ENCODE measurements at places on chromosomes 12 and 14.

GRCh38 chr14:39107591-39107996, 4.6 kb upstream of the SEC23A start:
- DNase-seq, result peak; percentile 0

- DNase-seq, result no peak
These were observed 903 bp upstream of the NT5DC3 start for GRCh38 chr12:103841690-103842584.

- DNase-seq, result no peak
These were observed 103.9 kb downstream of the TGFB3 start for GRCh38 chr14:75877884-75878283.

GRCh38 chr14:21748869-21749303, 75.3 kb upstream of the OR4E1 start:
- DNase-seq, result peak; percentile 28

GRCh38 chr14:96797582-96798349, 584 bp downstream of the VRK1 start:
- no peak for DNase-seq

- no peak for DNase-seq
These were observed 980.5 kb downstream of the FLRT2 start for GRCh38 chr14:86510491-86510890.

DNA sequence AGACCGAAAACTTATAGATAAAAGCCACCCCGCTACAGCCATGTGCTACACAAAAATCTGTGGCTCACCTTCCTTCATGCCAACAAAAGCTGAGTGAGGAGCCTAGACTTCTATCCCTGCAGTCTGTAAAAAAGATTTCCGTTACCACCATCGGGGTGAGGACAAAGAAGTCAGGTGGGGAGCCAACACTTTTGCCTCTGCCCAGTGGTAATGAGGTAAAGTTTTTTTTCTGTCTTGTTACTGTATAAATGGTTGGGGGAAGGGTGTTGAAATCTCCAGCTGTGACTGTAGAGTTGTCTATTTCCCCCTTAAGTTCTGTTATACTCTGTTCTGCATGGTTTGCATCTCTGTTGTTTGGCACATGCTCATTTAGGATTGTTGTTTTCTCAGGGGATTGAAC, 707.8 kb downstream of the FLRT2 start:
- no peak for DNase-seq

DNA sequence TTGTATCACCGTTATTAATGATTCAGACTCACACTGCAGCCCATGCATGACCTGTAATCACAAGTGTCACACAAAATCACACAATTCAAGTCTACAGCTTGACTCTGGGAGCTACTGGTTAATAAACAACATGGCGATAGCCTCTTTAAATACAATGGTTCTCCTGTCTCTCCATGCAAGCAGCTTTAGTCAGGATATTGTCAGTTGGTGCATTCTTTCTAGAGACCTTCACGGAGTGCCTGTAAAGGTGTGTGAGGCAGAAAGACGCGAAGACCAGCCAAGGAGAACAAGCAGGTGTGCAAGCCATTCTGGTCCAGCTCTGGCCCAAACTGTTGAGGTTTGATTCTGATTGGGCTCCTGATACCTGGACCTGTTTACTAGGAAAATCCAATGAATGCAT, 40.0 kb upstream of the FOXN3 start:
- no peak for DNase-seq

- no peak for DNase-seq
These were observed 47.6 kb downstream of the TMEM30B start for GRCh38 chr14:61233436-61233956.

GRCh38 chr12:108296945-108297344, 42.2 kb downstream of the CMKLR1 start:
- DNase-seq, result no peak

DNA sequence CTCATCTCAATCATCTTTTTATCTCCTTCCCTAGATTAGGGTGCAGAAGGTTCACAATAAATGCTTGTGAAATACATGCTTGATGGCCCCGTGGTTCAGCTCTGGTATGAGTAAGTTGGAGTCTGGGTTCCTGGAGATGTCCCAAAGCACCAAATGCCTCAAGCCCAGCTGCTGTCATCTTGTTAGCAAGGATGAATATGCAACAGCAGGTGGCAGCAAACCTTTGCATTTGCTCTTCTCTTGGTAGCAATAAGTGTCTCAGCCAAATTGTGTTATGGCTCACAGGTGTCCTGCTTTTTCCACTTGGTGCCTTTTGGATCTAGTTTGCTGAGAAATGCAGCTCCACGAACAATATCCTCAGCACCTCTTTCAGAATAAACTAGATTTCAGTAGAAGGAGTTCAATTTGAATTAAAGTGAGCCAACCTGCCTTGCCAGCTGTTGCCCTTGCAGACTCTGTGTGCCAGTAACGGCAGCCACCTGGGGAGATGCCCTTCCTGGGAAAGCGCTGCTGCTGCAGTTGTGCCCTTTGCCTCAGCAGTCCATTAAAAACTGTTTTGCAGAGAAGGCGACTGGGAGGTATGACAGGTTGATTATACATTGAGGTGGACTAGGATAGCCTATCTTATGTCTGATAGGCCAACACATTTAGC, 417.3 kb downstream of the SNAPC1 start:
- DNase-seq, result no peak

- no peak for DNase-seq
These were observed 73.9 kb upstream of the CAPRIN2 start for GRCh38 chr12:30828686-30829085.

- DNase-seq, result peak; percentile 39
These were observed 76.6 kb upstream of the GZMB start for GRCh38 chr14:24710403-24711112.

DNA sequence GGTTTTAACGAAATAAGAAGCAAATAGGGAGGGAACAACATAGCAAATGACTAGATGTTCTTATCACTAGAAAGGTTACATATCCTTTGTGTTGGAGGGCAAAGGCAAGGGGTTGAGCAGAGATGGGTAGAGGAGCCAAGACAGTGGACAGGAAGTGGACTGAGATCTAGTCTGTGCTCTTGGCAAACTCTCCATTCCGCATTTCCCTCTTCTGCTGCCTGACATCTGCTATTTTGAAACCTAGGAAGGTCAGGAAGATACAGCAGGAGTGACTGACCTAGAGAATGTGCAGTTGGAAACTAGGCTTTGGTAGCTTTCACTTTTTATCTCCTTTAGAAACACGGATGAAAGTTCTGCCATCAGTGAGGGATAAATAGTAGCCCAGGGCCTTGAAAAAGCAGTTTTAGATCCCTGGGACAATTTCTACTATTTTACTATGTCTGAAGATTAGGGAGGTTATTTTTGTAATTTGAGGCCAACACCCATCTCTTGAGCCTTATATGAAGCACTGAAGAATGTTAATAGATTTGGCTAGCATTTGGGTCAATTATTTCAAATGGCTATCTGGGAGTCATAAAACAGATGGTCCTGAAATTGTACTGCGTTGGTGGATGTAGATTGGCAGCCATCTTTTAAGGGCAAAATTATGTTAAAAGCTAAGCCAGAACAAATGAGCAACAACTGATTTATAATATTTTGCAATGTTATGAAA, 410.3 kb downstream of the PCNX1 start:
- no peak for DNase-seq

- no peak for DNase-seq
These were observed 49.5 kb downstream of the GPR137C start for GRCh38 chr14:52602131-52602530.

GRCh38 chr14:103693515-103693914, 21.7 kb downstream of the XRCC3 start:
- no peak for DNase-seq

All from GDM1 (cell line).